Brain pericyte (primary cell): ENCODE measurements at places on chromosomes 4 and X.

GRCh38 chrX:17031827-17032226, 85.4 kb downstream of the REPS2 start:
- no peak for DNase-seq

DNA sequence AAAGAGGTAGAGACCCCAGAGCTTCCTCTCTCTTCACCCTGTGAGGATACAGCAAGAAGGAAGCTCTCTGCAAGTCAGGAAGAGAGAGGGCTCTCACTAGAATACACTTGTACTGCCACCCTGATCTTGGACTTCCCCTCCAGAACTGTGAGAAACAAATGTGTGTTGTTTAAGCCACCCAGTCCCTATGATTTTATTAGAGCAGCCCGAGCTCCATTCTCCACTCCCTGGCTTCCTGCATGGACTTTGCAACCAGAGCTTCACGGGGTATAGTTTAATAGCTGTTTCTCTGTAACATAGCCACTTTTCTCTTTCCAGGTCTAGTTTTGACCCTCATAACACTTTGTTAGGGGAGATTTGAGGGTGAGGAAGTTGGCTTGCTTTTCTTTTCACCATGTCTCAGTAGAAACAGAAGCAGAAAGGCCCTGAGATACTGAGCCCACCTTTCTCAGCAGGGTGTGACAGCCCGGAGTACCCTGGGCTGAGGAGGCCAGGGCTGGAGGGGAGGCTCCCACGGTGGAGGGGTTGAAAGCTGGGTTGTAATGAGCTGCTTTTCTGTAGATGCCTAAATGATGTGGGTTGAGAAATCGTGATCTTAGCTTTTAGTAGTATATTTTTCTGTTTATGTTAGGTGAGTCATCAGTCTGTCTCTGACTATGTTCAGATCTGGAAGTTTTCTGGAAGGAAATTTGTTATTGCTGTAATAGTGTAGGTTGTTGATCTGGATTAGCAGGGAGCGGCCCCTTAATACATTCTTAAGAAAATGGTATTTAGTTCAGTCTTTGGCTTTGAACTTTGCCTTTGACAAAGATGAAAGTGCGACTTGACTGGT, 118.6 kb downstream of the PTTG2 start:
- peak; percentile 79 for DNase-seq

GRCh38 chr4:120761070-120761469, 161.5 kb downstream of the PRDM5 start:
- DNase-seq, result no peak

DNA sequence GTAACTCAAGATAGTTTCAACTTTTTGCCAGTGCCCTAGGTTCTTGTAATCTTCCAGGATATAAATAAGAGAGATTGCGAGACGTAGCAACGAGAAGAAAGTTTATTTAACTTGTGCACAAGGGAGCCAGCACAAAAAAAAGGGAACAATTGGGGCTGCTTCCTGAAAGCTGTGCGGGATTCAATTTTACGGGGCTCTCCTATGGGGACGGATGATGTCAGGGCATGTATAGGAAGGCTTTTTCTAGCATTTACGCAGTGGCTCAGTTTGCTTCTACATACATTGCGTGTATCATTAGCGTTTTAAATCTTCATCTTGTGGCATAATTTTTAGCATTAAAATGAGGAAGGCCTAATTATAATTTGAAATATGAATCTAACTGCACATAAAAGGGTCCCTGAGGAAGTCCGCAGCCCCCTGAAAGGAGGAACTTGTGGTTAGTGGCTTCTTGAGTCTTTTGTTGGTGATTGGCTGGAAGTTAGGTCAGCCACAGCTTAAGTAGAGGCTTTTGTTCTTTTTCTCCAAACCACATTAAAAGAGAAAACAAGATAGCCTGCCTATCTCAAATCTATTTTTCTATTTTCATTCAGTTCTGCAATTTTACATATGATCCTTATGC, 668.2 kb upstream of the NDST4 start:
- no peak for DNase-seq

DNA sequence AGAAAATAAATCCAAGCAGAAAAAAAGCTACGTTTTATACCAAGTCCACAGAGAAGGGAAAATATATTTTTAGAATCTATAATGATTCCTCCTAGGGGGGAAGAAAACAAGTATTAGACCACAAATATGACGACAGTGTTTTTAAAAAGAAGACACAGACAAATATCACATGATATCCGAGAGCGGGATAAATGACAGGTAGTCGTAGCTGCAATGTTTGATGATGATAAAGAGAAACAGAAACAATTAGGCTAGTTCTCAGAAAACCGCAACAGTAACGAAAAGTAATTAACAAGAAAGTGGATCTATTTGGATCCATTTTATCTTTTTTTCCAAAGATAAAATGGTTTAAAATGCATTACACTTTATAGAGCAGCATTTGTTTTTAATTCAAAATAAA, 918 bp downstream of the HAUS3 start:
- DNase-seq, result no peak

DNA sequence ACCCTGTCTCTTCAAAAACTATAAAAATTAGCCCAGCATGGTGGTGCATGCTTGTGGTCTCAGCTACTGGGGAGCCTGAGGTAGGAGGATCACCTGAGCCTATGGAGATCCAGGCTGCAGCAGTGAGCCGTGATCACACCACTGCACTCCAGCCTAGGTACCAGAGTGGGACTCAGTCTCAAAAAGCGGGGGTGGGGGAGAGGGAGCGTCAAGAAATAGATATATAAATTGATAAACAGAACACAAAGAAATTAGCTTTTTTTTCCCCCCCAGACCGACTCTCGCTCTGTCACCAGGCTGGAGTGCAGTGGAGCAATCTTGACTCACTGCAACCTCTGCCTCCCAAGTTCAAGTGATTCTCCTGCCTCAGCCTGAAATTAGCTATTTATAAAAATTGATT, 14.1 kb downstream of the PDS5A start:
- DNase-seq, result no peak

DNA sequence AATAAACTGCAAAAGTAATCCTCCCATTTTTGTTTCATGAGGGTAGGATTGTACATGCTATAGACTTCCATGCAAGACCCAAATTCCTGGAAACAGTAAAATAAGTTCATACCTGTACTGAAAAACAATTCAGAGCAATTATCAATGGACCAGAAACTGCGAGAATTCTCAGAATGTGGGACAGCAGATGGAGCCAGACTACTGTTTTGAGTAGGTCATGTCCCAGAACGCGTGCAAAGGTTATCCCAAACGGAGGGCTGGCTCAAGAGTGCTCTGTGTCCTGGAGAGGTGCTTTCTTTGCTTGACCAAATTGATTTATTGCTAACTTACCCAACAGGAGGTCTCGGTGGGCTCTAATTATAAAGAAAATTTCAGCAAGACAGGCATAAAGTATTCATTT, 1.7 kb upstream of the MAGEH1 start:
- DNase-seq, result no peak

DNA sequence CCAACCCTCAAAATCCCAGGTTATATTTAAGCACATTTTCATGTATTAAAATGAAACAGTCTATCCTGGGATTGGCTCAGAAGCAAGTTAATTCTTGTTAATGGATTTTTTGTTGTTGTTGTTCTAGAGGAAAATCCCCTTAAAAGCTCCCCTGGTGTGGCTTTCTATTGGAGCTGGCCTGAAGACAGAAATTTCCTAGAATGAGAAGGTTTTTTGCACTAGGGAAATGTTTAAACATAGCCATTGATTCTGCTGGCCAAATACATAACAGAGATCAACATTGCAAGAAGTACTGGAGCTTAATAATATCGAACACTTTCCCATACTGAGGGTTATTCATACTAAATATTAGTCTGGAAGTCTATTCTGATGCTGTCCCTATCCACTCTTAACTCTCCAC, 148.8 kb upstream of the PCDH18 start:
- no peak for DNase-seq

DNA sequence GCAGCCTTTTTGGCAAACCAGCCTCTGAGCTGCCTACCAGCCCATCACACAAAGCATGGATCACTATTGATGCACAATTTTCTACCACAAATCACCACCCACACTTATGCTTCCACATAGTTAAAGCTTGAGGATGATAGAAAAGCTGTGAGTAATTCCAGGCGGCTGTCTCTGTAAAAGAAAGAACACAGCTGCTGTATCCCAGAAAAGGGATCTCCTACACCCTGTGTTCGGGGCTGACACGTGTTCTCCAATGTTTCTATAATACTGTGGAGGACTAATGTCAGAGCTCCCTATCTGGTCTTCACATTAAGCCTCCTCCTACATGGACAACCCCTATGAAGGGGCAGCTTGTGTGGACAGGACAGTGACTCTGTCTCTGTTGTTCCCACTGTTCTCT, 12.5 kb upstream of the BRS3 start:
- no peak for DNase-seq

GRCh38 chr4:92246384-92246783, 57.4 kb upstream of the GRID2 start:
- no peak for DNase-seq

- no peak for DNase-seq
Observed at GRCh38 chrX:136192839-136193414, 45.6 kb downstream of the FHL1 start.

DNA sequence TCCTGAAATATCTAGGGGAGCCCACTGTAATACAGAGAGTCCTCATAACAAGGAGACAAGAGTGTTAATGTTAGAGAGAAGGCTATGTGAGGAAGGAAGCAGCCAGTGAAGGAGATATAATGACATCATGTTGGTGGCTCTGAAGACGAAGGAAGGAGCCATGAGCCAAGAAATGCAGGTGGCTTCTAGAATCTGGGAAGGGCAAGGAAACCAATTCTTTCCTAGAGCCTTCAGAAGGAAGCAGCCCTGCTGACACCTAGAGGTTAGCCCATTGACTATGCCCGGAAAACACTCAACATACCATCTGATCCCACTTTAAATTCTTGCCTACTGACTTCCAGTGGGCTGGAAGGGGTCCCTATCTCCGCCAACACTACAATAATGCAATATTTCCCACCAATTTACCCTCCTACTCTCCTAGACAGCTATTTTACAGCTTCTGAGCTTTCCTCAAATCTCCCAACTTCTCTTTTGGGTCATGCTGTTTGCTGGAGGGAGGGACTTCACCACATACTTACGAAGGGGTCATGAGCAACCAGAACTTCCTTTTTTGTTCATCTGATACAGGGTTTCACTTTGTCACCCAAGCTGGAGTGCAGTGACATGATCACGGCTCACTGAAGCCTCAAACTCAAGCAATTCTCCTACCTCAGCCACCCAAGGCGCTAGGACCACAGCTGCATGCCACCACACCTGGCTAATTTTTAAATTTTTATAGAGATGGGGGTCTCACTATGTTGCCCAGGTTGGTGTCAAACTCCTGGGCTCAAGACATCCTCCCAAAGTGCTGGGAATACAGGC, 25.2 kb upstream of the G3BP2 start:
- DNase-seq, result no peak

GRCh38 chr4:151582098-151582497, 173.1 kb downstream of the FHIP1A start:
- DNase-seq, result no peak

GRCh38 chrX:153381684-153382532, 19.2 kb downstream of the PNMA6E start:
- peak; percentile 51 for DNase-seq

GRCh38 chrX:50874876-50875275, 35.7 kb upstream of the BMP15 start:
- DNase-seq, result no peak

GRCh38 chrX:130262231-130262630, 6.5 kb downstream of the ZNF280C start:
- DNase-seq, result no peak

DNA sequence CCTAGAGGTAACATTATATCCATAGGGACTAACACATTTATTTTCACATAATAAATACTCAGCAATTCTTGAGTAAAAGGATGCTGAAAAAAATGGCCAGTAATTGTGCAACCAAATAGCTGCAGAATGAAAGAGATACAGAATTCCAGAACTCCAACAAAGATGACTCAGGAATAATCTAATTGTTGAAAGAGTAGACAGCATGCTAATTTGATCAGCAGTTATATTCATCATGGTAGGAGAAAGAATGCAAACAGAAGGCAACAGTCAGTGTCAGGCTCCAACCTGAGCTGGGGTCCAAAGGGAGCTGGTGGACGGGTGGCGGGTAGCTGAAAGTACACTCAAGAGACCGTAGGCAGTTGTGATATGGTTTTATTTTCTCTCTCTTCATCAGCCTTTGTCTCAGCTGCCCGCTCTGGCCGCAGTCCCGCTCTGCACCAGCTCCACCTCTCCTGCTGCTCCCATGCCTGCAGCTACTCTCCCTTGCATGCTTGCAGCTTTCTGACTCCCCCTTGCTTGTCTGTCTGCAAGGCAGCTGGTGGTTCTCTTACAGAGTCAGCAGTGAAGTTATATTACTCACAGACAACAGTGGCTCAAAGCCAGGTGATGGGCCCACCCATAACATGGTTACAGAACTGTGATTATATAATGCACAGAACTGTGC, 1150.1 kb downstream of the STIM2 start:
- DNase-seq, result no peak

- DNase-seq, result no peak
Observed at GRCh38 chr4:121053601-121054143, 18.7 kb downstream of the NDNF start.

DNA sequence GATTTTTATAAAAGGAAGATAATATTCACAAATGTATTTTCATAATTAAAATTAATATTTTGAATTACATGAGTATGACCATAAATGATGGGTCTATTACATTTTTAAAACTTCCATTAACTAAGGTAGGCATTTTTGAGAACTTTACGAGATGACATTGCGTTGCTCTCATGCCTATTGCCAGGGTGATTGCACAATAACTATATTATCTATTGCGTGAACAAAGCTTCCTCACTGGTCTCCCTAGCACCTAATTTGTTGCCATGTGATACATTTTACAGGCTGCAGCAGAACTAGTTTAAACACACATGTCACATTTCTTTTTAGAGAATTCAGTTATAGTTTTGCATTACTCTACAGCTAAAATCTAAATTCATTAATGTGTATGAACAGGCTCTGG, 289.7 kb upstream of the GRID2 start:
- no peak for DNase-seq

DNA sequence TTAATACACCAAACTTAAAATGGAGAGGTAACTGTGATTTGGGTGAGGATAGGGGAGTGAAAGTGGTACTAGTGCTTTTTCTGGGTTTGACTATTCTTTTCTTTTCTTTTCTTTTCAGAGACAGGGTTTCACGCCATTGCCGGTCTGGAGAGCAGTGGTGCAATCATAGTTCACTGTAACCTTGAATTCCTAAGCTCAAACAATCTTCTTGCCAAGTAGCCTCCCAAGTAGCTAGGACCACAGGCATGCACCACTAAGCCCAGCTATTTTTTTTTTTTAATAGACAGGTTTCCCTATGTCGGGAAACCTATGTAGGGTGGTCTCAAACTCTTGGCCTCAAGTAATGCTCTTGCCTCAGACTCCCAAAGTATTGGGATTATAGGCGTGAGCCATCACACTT, 3.0 kb upstream of the ARMCX4 start:
- no peak for DNase-seq

DNA sequence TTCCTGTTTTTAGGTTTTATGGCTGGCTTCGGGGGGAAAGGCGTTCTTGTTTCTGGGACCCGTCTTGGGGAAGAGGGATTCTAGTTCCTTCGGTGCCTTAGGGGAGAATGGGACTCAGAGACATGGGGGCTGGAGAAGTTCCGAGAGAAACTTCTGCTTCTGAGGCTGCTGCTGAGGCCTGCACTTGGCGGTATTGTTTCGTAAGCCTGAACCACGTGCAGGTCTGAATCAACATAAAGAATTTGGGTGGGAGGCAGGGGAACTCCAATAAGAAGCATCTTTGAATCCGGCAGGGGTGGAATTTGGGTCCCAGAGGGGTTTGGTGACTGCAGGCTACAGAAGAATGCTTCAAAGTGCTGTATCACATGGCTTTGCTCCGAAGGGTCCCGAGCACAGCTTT, 15.1 kb downstream of the XG start:
- no peak for DNase-seq

GRCh38 chr4:87601361-87601760, 7.0 kb upstream of the DSPP start:
- DNase-seq, result no peak
